ENCODE measurements at places on chromosomes 6 and 20.

DNA sequence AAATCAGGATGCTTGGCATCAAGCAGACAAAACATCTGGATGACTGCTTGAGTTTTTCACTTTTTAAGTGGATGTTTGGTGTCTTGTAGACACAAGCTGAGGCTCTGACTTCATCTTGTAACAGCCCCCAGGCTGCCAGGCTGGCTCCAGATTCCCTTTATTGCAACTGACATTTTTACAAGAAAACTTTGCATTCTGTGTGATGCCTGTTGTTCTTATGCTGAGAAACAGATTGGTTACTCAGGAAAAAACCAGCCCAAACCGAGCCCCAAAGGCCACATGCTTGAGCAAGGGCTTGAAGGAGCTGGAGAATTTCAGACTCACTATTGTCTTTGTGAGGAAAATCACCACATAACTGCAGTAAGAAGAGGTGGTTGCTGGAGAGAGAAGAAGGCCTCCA is 98.4 kb upstream of the PREP start:
- DNase-seq: no peak

DNA sequence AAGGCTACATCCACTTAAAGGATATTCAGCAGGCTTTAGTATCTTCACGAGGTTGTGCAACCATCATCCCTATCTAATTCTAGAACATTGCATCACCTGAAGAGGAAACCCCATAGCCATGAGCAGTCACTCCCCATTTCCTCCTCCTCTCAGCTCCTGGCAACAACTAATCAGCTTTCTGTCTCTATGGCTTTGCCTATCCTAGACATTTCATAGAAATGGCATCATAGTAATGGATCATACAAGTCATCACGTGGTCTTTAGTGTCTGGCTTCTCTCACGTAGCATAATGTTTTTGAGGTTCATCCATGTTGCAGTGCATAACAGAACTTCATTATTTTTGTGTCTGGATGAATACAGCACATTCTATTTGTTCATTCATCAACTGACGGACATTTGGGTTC is 20.5 kb downstream of the SNAI1 start:
- DNase-seq: no peak

GRCh38 chr6:112279031-112279935 is 24.9 kb upstream of the LAMA4 start:
- no peak for DNase-seq

GRCh38 chr6:126123226-126123625 is 136.9 kb downstream of the TRMT11 start:
- no peak for DNase-seq

- DNase-seq: no peak
Observed at GRCh38 chr6:157681041-157681650, 141.9 kb upstream of the SNX9 start.

- no peak for DNase-seq
Observed at GRCh38 chr6:165716886-165717285, 53.8 kb upstream of the PDE10A start.

GRCh38 chr6:31156641-31157040 is 961 bp downstream of the CCHCR1 start:
- DNase-seq: no peak

DNA sequence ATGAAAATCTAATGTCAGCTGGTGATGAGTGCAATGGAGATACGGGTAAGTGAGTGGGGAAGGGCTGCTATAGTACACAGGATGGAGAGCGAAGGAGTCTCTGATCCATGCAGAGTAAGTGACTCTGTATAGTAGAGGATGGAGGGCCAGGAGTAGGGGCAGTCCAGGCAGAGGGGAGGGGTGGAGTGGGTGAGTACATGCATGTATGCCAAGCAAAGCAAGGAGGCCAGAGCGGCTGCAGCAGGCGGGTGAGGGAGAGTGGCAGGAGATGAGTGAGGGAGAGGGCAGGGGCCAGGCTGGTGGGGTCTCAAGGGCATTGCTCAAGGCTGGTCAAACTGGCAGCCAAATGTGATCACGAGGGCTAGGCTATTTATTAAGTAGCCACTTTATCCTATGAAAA is 94.0 kb downstream of the PREP start:
- no peak for DNase-seq

- DNase-seq: peak; percentile 75
Observed at GRCh38 chr6:169101036-169101805, 152.4 kb downstream of the THBS2 start.

GRCh38 chr6:51494342-51494741 is 593.1 kb downstream of the PKHD1 start:
- no peak for DNase-seq

GRCh38 chr6:105757512-105758200 is 328.5 kb upstream of the PRDM1 start:
- DNase-seq: no peak

GRCh38 chr6:36851626-36852025 is 12.4 kb upstream of the CPNE5 start:
- DNase-seq: no peak

GRCh38 chr20:20719411-20719810 is 7.0 kb upstream of the RALGAPA2 start:
- DNase-seq: no peak

- DNase-seq: no peak
Observed at GRCh38 chr6:41789390-41789724, 1.9 kb downstream of the TOMM6 start.

- no peak for DNase-seq
Observed at GRCh38 chr6:8192067-8192466, 89.7 kb upstream of the EEF1E1 start.

DNA sequence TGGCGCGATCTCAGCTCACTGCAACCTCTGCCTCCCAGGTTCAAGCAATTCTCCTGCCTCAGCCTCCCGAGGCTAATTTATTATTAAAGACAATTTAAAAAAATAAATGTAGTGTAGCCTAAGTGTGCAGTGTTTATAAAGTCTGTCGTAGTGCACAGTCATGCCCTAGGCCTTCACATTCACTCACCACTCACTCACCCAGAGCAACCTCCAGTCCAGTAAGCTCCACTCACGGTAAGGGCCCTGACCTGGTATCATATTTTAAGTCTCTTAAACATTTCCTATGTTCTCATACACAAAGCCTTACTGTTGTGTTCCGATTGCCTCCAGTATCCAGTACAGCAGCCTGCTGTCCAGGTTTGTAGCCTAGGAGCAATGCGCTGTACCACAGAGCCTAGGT is 168.2 kb upstream of the FOXQ1 start:
- peak; percentile 53 for DNase-seq

DNA sequence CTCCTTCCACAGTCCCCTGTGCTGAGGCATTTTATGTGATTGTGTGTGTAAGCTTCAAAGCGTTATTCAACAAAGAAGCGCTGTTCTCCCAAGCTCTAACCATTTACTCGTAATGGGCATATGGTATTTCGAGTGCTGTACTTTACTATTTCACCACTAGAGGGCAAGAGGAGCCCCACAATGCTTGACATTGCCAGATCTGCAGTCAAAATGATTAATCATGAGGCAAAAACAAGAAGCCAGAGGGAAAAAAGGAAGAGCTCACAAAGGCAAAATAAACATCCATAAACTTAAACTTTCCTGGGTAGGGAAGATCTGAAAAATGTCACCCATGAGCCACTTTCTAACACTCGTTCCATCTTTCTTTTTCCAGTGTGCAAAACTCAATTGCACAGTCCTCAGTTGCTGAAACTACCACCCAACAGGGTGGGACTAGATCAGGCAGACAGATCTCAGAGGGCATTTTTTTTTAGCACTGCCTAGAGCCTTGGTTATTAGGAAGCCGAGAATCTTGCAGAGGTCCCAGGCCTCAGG is 215.0 kb upstream of the PLCB4 start:
- DNase-seq: no peak

GRCh38 chr6:47168180-47168579 is 126.0 kb upstream of the ADGRF1 start:
- peak; percentile 87 for DNase-seq

- DNase-seq: no peak
Observed at GRCh38 chr20:62202083-62202395, 18.0 kb downstream of the HRH3 start.

GRCh38 chr6:128841518-128841917 is 41.4 kb upstream of the LAMA2 start:
- no peak for DNase-seq

GRCh38 chr6:99402448-99402847 is 8.5 kb upstream of the COQ3 start:
- no peak for DNase-seq

DNA sequence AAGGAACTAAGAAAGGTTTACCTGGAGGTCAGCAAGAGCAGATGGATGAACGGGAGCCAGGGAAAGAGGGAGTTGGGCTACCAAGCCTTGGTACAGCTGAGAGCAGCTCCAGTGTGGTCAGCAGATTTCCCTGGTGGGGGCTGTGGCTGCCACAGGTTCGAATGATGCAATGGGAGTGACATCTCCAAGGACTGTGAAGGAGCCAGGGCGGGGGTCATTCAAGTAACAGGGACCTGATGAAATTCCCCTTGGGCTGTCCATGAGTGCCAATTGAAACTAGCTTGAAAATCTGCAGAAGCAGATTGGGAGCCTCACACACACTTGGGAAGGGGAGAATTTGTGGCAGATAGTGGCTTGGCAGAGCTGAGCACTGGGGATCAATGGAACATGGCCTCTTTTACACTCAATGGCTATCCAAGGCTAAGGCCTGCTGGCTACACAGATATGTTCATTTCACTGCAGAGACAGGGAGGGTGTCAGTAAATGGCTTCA is 247.0 kb upstream of the ECI2 start:
- no peak for DNase-seq

- no peak for DNase-seq
Observed at GRCh38 chr6:108751282-108751681, 96.9 kb upstream of the ARMC2 start.

DNA sequence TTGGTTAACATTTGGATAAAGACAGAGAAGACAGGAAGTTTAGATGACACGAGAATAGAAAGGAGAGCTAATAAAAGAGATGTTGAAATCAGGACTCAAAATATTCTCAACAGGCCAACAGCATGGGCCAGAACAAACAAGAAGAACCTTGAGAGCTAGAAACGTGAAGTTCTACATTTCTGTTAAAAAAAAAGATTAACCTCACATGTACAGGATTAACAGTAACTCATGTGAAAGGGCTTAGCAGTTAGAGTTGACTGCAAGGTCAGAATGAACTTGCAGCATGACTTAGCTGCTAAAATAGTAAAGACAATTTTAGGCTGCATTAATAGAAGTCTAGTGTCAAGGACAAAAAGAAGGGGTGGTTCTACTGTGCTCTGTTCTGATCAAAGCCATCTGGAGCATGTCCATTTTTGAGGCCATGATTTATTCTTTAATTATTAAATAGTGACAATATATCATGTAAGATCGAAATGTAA is 331.1 kb upstream of the HSF2 start:
- no peak for DNase-seq

GRCh38 chr20:20710443-20711315 is 1.8 kb downstream of the RALGAPA2 start:
- peak; percentile 87 for DNase-seq

GRCh38 chr6:44278774-44279697 is 8.8 kb downstream of the TMEM151B start:
- no peak for DNase-seq

- DNase-seq: peak; percentile 26
Observed at GRCh38 chr20:19633985-19634384, 124.1 kb upstream of the RIN2 start.

DNA sequence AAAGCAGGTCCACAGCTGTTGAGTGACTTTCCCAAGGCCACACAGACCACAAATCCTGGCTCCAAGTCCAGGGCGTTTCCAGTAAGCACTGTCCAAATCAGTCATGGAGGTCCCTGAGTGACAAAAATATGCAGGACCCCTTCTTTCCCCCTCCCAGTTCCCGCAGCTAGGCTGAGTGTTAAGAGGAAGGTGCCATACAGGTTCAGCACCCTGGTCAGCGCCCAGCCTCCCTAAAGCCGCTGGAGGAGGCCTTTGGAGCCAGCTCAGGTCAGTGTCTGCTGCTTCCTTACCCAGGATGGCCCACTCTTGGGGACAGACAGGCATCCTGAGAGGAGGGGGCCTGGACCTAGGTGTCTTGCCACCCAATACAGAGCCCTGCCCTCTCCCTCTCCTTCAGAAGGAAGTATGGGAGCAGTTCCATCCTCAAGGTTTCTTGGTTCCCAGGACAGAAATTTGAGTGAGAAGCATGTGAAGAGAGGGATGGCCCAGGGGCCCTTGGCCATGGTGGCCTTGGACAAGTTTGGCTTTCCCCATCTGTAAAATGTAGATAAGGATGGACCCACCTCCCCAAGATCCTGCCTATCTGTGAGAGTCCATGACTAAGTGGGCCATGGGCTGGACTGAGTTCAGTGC is 13.2 kb downstream of the TMEM74B start:
- DNase-seq: no peak

GRCh38 chr20:51420111-51420510 is 122.4 kb downstream of the NFATC2 start:
- DNase-seq: no peak

DNA sequence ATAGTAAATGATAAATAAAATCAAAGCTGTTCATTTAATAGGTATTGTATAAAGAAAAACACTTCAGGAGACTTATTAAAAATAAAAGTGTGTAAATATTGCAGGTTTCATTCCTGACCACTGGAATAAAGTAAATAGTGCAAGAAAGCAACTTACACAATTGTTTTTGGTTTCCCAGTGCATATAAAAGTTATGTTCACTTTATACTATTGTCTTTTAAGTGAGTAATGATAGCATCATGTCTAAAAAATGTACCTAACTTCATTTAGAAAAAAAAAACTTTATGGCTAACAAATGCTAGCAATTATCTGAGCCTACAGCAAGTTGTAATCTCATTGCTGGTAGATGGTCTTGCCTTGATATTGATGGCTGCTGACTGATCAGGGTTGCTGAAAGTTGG is 726.6 kb upstream of the POU3F2 start:
- DNase-seq: no peak

DNA sequence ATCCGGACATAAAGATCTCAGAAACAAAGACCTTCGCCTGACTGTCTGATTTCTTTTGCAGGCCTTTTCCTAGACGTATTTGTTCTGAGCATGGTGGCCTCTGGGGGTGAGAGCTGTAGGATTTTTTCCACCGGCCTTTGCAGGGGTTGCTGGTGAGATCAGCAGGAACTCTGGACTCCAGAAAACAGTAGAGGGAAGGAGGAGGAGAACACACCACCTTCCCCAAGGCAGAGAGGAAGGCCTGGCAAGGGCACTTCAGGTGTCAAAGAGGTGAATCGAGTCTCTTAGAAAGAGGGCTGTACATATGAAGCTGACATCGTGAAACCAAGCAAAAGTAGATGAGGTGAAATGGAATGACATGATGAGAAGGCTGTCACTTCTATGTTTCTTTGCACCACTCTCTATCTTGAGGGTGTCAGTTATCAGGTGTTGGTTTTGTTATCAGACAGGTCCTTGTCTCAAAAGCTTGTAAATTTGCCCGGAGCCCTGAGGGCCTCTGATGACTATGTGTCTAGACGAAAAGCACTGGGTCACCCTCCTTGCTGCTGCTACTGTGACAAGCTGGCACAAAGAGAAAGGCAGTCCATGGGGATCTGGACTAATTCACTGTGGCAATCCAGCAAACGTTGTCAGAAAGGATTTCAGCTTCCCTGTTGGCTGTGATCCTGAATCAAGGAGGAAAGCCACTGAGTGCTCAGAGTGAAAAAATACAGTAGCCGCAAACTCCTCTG is 91.3 kb upstream of the MAP3K7 start:
- DNase-seq: no peak

- DNase-seq: peak; percentile 45
Observed at GRCh38 chr6:31473244-31473643, 24.7 kb upstream of the MICB start.

- no peak for DNase-seq
Observed at GRCh38 chr20:41171736-41172295, 34.5 kb downstream of the PLCG1 start.

- no peak for DNase-seq
Observed at GRCh38 chr6:15090145-15090579, 155.7 kb upstream of the JARID2 start.

Data from esophagus muscularis mucosa (tissue), 4 donors.